ENCODE measurements at places on chromosomes 12 and 14.

DNA sequence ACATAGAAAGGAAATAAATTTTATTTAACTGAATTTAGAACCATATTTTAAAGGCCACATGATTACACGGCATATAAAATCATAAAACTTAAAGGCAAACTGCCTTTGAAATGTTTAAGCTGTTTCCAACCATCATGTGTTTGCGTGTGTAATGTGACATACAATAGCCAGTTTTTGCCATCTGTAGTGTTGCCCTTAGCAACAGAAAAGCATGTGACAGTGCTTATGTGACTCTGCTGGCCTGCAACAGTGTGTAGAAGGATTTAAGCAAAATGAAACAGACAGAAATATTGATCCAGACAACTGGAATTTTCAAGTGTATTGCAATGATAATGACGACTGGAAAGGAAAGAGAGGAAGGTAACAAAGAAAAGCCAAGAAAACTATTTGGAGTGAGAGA, 49.5 kb downstream of the TSPAN19 start:
- DNase-seq = no peak

DNA sequence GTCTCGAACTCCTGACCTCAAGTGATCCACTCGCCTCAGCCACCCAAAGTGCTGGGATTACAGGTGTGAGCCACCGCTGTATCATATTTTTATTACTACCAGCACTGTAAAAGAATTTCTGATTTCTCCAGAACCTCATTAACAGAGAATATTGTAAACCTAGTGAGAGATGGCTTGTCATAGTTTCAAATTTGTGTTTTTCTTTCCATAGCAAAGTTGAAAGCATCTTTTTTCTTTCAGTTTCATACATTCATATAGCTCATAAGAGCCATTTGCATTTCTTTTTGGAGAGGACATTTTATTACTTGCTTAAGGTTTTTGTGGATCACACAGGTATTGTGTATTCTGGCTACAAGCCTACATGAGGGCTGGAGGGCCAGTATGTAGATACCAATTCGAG, 58.0 kb downstream of the MIS18BP1 start:
- DNase-seq = no peak

DNA sequence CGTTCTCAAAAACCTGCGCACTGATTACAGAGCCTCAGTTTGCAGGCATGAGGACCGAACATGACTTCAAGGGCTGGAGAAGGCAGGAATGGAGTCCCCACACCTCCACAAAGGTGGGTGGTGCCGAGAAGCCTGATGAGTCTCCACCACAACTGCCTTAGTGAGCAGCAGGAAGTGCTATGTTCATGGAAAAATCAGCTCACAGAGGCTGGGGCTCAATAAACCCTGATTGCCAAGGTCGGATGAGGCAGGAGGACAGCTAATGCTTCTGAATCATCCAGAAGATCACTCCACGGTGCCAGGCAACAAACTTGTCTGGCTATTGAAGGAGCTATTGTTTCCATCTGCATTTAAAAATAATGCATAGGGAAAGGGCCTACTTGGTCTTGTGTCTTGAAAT, 31.1 kb downstream of the APPL2 start:
- DNase-seq = no peak

- DNase-seq = peak; percentile 63
Observed at GRCh38 chr12:110937104-110937641, 16.8 kb upstream of the MYL2 start.

GRCh38 chr14:95349241-95349640, 29.5 kb upstream of the CLMN start:
- no peak for DNase-seq

GRCh38 chr12:1428671-1429070, 165.7 kb downstream of the FBXL14 start:
- DNase-seq = no peak

DNA sequence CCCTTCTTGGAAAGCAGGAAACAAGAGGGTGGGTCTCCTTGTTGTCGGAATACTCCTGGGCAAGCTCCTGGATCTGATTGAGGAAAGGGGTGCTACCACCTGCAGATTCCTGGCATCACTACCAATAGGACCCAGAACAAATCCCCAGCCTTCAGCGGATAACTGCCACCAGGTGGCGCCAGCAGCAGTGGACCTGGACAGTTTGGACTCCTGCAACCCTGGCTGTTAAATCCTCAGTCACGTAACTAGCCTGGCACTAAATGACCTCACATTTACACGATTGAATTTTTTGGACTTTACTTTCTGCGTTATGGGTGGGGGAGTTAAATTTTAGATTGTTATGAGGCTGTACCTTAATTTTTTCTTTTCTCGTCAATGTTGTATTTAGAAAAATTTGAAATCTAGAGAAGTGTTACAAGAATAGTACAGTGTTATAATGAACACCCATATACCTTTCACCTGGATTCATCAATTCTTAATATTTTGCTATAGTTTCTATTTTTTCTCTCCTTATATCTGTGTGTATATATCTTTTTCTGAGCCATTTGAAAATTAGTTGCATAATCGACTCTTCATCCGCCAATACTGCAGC, 95.6 kb downstream of the GAS2L3 start:
- peak; percentile 62 for DNase-seq
